ENCODE measurements at places on chromosomes 3 and 15. TPM values are rescaled to one million over a fixed set of nuclear protein-coding genes. Genes with fewer than 3 reads are reported as not detected.

The CCRL2 gene
- total RNA-seq = not detected

The CYP1A2 gene
- not detected for total RNA-seq

The KNL1 gene
- total RNA-seq = 3.8 TPM

The LRTM1 gene
- total RNA-seq = not detected

The C3orf18 gene
- total RNA-seq = 8.4 TPM

All from smooth muscle cell of the coronary artery (primary cell).